ENCODE measurements at places on chromosomes 7 and 10. TPM values are rescaled to one million over a fixed set of nuclear protein-coding genes. Genes with fewer than 3 reads are reported as not detected.

GSTO2 gene
- total RNA-seq: 2.2 TPM

GNGT1 gene
- total RNA-seq: not detected

PRSS2 gene
- not detected for total RNA-seq

EPO gene
- not detected for total RNA-seq

PSMC2 gene
- total RNA-seq: 193 TPM

C7orf33 gene
- total RNA-seq: not detected

FGFBP3 gene
- 2.2 TPM for total RNA-seq

GPR85 gene
- total RNA-seq: not detected

NEBL gene
- total RNA-seq: 2.7 TPM

CCZ1 gene
- 79.1 TPM for total RNA-seq

MYL7 gene
- not detected for total RNA-seq

TUBAL3 gene
- total RNA-seq: 0.52 TPM

TMEM72 gene
- not detected for total RNA-seq

GTPBP10 gene
- 20.9 TPM for total RNA-seq

TAS2R3 gene
- total RNA-seq: not detected

CYP3A4 gene
- total RNA-seq: not detected

SFRP4 gene
- total RNA-seq: 4.6 TPM

HGF gene
- 0.13 TPM for total RNA-seq

GPAM gene
- 7.6 TPM for total RNA-seq

DGKB gene
- total RNA-seq: not detected

CLCN1 gene
- total RNA-seq: 0.06 TPM

ACSL5 gene
- total RNA-seq: 0.13 TPM

GPRIN2 gene
- total RNA-seq: 24.9 TPM

ACTR3C gene
- total RNA-seq: not detected

SP4 gene
- total RNA-seq: 1.6 TPM

FOXI2 gene
- total RNA-seq: not detected

ZNF736 gene
- total RNA-seq: 0.01 TPM

ENKUR gene
- 0.43 TPM for total RNA-seq

SSC4D gene
- total RNA-seq: 1.1 TPM

CALHM3 gene
- 0.45 TPM for total RNA-seq

PTN gene
- not detected for total RNA-seq

CALCR gene
- not detected for total RNA-seq

ADARB2 gene
- not detected for total RNA-seq

SOSTDC1 gene
- total RNA-seq: not detected

LRRC17 gene
- total RNA-seq: 0.10 TPM

ELN gene
- total RNA-seq: 0.10 TPM

SCIN gene
- 0.70 TPM for total RNA-seq

STN1 gene
- 20.4 TPM for total RNA-seq

CACNB2 gene
- not detected for total RNA-seq

INMT gene
- total RNA-seq: not detected

GPR37 gene
- 0.62 TPM for total RNA-seq

ANKRD26 gene
- 3.3 TPM for total RNA-seq

AKR1C3 gene
- total RNA-seq: 1,302 TPM

WNT8B gene
- 0.07 TPM for total RNA-seq

CCDC3 gene
- 0.95 TPM for total RNA-seq

AKR1C4 gene
- 0.18 TPM for total RNA-seq

FAM241B gene
- 19.0 TPM for total RNA-seq

HOXA10 gene
- total RNA-seq: 8.6 TPM

FKBP9 gene
- total RNA-seq: 76.3 TPM

CNTNAP2 gene
- 0.06 TPM for total RNA-seq

XRCC2 gene
- total RNA-seq: 6.9 TPM

ANLN gene
- total RNA-seq: 72.1 TPM

COL28A1 gene
- 0.91 TPM for total RNA-seq

PKD2L1 gene
- 0.15 TPM for total RNA-seq

MYH16 gene
- total RNA-seq: 0.88 TPM

TBXAS1 gene
- 11.0 TPM for total RNA-seq

Measured in A549 treated with DMSO at 1 μM for 4 hours (cell line).